ENCODE measurements at places on chromosomes 4 and X.

DNA sequence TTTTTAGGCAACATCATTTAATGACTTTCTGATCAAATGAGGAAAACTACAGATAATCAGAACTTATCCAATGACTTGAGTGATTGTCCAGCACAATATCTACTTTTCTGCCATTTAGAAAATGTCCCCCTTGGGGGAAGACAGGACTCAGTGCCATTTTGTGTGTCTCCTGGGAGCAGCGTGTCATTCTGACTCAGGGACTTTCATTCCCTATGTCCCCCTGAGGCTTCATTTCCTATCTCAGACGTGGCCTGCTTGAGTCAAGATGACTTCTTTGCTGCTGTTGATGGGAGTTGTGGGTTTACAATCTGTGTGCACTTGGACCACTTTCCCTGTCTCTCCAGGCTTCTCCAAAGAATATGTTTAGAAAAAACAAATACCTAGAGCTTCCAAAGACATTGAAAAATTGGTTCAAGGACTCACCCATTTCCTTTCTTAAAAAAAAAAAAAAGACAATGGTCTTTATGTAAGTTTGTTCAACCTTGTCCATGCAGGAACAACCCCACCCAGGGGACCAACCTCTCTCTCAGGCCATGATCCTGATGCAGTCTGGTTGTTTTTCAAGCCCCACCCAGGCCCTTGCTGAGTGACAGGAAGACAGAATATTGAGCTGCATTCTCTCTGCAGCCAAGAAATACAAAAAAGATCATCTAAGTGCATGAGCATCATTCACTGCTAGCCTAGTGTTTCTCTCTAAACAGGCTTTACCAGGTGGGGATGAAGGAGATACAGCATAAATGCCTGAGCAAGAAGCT, 34.3 kb upstream of the TMEM154 start:
- DNase-seq, result no peak

- DNase-seq, result no peak
Observed at GRCh38 chr4:55498051-55498450, 48.7 kb downstream of the CLOCK start.

- no peak for DNase-seq
Observed at GRCh38 chr4:110371016-110371770, 104.8 kb upstream of the ENPEP start.

DNA sequence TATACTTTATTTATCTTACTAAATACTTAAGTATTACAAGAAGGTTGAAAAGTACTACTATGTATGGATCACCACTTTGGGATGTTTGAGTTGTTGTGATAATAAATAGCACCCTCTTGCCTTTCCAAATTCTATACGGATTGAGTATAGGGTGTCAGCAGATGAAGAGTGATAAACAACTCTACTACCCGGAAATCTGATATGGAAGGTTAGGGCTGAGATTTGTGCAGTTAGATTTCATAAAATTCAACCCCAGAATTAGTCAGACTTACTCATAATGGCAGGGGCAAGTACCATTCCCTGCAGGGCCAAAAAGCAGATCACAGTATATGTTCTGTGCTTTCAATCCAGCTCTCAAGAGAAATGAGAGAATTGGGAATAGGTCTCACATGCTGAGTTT, 1008.9 kb upstream of the PCDH7 start:
- DNase-seq, result no peak

DNA sequence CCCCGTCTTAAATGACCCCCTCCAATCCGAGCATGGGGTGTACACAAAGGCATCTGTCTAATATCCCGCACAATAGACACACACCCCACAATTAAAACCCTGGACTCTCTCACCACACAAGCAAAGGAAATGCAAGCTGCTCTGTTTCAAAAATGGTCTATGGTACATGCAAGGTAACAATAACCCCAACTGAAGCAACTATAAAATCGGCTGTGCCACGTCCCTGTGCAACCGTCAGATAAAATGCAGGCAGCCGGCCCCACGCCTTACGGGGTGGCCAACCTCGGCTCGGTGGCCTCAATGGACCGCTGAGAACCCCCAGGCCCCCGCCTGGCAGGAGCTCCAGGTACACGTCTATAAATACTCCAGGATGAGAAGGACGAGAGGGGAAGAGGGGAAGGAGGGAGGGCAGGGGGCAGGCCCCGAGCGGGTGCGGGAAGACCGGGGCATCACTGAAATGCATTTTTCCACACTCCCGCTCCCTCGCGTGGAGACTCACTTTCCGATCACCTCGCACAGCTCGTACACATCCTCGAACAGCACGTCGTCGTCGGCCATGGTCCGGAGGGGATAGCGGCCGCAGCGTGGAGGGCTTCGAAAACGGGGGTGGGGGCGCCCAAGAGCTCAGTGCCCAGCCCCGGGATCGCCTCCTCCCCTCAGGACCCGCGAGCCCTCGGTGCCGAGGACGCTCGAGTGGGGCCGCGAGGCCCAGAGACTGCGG, 763 bp downstream of the CASK start:
- no peak for DNase-seq

GRCh38 chr4:119310826-119311225, 11.1 kb downstream of the FABP2 start:
- DNase-seq, result no peak

- DNase-seq, result no peak
Observed at GRCh38 chr4:124191329-124191728, 521.2 kb downstream of the ANKRD50 start.
